ENCODE measurements at places on chromosomes 2 and 18. TPM values are rescaled to one million over a fixed set of nuclear protein-coding genes. Genes with fewer than 3 reads are reported as not detected.

The KLHL29 gene
- polyA plus RNA-seq: 2.6 TPM

The ARHGEF33 gene
- not detected for polyA plus RNA-seq

The STARD6 gene
- polyA plus RNA-seq: 0.07 TPM

The RSAD2 gene
- 3.7 TPM for polyA plus RNA-seq

The DTNA gene
- polyA plus RNA-seq: 0.45 TPM

The IL18R1 gene
- 5.2 TPM for polyA plus RNA-seq

The SPC25 gene
- polyA plus RNA-seq: 3.0 TPM

The TCF23 gene
- 0.03 TPM for polyA plus RNA-seq

The SLC39A6 gene
- polyA plus RNA-seq: 0.89 TPM

DNA sequence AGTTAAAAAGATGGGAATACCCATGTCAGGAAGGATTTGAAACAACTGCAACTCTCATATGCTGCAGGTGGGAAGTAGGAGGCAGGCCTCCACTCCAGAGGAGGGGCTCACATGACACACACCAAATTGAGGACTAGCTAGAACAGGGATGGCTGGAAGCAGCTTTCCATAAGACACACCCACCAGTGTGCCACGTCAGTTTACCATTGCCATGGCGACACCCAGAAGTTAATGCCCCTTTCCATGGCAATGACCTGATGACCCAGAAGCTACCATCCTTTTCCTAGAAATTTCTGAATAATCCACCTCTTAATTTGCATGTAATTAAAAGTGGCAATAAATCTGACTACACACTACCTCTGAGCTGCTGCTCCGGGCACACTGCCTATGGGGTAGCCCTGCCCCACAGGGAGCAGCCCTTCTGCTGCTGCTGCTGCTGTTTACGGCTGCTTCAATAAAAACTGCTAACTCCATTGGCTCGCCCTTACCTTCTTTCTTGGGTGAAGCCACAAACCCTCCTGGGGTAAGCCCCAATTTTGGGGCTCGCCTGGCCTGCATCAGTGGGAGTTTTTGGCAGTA lies 89.4 kb downstream of the RRM2 start:
- no peak overlapping the region for H3K4me3 ChIP-seq
- no peaks in the 10 kb centered on the region for H3K36me3 ChIP-seq
- DNase-seq: no peak
- no peak overlapping the region for H3K27ac ChIP-seq
- H3K27me3 ChIP-seq: no peaks in the 10 kb centered on the region

DNA sequence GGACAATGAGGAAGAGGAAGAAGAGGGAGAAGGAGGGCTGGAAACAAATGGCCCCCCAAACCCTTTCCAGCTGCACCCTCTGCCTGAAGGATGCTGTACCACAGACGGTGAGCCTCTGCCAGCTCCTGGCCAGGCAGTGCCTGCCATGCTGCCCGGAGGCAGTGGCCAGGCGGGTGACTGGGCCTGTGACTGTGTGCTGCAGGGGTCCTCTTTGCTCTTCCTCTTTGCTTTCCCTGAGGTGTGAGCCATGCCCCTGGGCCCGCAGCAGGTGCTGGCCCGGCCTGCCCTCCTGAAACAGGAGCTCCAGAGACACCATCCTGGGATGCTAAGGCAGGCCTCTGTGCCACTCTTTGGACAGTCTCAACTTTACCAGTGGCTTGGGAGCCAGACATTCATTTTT lies 28.6 kb downstream of the GREB1 start:
- DNase-seq: no peak
- no peaks in the 10 kb centered on the region for H3K4me1 ChIP-seq
- no peaks in the 10 kb centered on the region for H3K27me3 ChIP-seq

- no peak for DNase-seq
- H3K27me3 ChIP-seq: no peaks in the 10 kb centered on the region
- H3K27ac ChIP-seq: no peak overlapping the region
- no peak overlapping the region for H3K4me3 ChIP-seq
- no peaks in the 10 kb centered on the region for H3K4me1 ChIP-seq
- H3K36me3 ChIP-seq: no peaks in the 10 kb centered on the region
These were observed 106.0 kb upstream of the PKDCC start for GRCh38 chr2:41941831-41942230.

DNA sequence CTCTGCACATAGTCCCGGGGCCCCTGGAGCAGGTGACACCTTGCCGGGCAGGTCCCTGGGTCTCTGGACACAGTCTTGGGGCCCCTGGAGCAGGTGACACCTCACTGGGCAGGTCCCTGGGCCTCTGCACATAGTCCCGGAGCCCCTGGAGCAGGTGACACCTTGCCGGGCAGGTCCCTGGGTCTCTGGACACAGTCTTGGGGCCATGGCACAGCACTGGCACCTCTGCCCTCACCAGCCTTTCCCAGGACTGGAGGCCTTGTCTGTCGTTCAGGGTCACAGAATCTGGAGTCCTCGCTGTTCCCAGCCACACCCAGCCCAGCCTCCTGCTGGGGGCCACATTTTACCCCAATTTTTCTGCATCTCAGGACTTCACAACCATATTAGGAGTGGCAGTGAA lies 2.2 kb downstream of the TPO start:
- no peaks in the 10 kb centered on the region for H3K27me3 ChIP-seq
- no peaks in the 10 kb centered on the region for H3K36me3 ChIP-seq
- no peak overlapping the region for H3K4me3 ChIP-seq
- no peak for DNase-seq
- H3K4me1 ChIP-seq: no peaks in the 10 kb centered on the region

DNA sequence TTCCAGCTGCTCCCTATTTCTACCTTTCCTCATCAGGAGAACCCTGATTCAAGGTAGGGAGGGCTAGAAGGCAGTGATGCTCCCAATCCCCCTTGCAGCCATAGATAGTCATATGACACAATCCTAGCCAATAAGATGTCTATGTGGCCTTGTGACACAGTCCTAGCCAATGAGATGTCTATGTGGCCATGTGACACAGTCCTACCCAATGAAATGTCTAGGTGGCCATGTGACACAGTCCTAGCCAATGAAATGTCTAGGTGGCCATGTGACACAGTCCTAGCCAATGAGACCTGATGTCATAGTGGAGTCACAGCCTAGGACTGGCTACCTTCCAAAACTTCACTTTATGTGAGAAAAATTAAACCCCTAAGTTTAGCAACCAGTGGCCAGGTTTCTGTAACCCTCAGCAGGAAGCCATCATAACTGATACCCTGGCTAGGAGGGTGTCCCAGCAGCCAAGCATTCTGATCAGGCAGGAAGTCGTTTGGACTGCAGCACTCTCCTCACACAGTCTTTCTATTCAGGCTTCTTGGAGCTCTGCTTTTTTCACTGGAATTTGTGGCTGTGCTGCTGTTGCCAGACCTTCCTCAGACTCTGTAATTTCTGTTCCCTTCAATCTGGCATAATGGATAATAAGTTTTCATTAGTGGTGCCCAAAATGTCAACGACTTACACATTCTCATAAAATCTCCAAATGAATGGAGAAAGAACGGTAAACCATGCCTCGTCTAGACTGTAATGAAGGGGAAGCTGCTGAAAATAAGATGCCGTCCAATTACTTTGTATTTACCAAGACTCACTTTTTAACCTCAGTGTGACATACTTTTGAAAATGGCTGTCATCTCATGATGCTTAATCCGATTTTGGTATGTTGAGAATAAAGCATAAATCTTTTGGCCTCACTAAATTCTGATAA lies 165.0 kb upstream of the NCKAP5 start:
- no peak overlapping the region for H3K4me3 ChIP-seq
- no peaks in the 10 kb centered on the region for H3K36me3 ChIP-seq

DNA sequence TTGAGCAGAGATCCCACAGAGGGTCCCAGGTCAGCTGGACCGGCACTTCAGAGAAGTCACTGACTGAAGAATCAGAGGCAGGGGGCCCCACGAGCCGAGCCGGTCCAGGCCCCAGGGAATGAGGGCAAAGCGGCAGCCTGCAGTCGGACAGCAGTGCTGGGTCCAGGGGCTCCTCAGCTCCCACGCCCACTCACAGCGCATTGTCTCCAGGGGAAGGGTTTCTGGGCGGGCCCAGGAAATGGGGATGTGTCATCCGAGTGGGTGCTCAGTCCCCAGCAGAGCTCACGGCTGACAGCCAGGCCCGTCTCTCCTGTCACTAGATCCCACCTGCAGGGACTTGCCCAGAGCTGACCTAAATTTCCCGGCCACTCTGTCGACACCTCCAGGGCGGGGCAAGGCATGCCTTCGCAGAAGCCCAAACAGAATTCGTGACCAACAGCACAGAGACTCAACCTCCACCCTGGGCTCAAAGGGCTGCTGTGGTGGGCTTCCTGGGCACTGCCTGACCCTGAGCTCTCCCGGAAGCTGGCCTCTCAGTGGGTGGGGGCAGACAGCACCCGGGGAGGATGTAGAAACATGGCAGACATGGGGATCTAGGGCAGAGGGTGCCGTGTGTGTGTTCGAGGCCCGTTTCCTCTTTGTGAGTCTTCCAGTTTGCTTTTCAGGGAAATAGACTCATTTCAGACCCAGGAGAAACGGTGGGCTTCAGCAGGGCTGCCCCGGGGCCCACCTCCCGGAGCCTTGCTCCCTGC lies 42.1 kb upstream of the TAF1B start:
- H3K4me1 ChIP-seq: peaks cover 9% of the 10 kb centered on the region
- H3K36me3 ChIP-seq: no peaks in the 10 kb centered on the region
- no peak for DNase-seq
- H3K4me3 ChIP-seq: no peak overlapping the region
- H3K27ac ChIP-seq: no peak overlapping the region

GRCh38 chr2:28102455-28102874 lies 211.9 kb downstream of the BABAM2 start:
- H3K27me3 ChIP-seq: no peaks in the 10 kb centered on the region
- no peaks in the 10 kb centered on the region for H3K36me3 ChIP-seq
- H3K4me1 ChIP-seq: peaks cover 3% of the 10 kb centered on the region
- no peak for DNase-seq
- H3K27ac ChIP-seq: peak overlapping the region; percentile 78

DNA sequence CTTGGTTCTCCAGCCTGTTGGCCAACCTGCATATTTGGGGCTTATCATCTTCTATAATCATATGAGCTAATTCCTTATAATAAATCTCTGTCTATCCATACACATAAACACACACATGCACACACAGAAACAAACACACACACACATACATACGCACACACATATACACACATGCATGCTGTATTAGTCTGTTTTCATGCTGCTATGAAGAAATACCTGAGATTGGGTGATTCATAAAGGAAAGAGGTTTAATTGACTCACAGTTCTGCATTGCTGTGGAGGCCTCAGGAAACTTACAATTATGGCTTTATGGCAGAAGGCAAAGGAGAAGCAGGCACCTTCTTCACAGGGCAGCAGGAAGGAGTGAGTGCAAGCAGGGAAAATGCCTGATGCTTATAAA lies 707.4 kb upstream of the CDH2 start:
- no peaks in the 10 kb centered on the region for H3K27me3 ChIP-seq
- no peak overlapping the region for H3K4me3 ChIP-seq
- no peaks in the 10 kb centered on the region for H3K4me1 ChIP-seq
- no peaks in the 10 kb centered on the region for H3K36me3 ChIP-seq
- DNase-seq: no peak
- no peak overlapping the region for H3K27ac ChIP-seq

DNA sequence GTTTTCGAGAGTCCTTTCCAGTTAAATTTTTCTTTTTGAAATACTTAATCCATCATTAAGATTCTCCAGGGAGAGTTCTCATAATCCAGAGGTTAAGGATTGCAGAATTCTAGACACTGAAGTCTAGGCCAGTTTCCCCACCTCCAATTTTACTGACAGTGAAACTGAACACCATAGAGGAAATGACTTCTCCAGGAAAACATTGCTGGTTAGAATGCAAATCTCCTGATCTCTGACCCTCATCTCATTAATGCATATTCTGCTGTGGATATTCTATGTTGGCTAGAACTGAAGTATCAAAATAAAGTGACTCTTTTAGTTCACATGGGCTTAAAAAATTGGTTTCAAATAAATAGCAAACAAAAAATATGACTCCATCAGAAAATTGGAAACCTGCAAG lies 105.8 kb upstream of the UGP2 start:
- H3K4me1 ChIP-seq: no peaks in the 10 kb centered on the region
- H3K27me3 ChIP-seq: no peaks in the 10 kb centered on the region
- no peak overlapping the region for H3K27ac ChIP-seq

DNA sequence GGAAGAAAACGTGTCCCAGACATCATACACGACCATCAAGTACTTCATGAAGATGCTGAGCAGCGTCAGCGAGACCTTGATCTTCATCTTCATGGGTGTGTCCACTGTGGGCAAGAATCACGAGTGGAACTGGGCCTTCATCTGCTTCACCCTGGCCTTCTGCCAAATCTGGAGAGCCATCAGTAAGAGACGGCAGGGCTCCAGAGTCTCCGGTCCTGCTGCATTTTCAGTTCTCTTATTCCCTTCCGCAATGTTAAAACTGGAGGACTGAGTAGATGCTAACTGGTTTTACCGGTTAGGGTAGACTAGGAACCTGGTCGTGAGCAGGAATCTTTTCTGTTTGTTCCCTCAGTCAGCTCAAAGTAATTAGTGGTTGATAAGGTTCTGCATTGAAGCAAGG lies 32.3 kb downstream of the SLC9A4 start:
- no peaks in the 10 kb centered on the region for H3K36me3 ChIP-seq
- H3K4me1 ChIP-seq: peaks cover 3% of the 10 kb centered on the region
- peak; percentile 77 for DNase-seq
- no peak overlapping the region for H3K27ac ChIP-seq
- H3K27me3 ChIP-seq: no peaks in the 10 kb centered on the region

GRCh38 chr18:58806826-58807714 lies 57.6 kb upstream of the ZNF532 start:
- H3K27ac ChIP-seq: no peak overlapping the region
- no peak for DNase-seq
- H3K4me1 ChIP-seq: no peaks in the 10 kb centered on the region
- no peak overlapping the region for H3K4me3 ChIP-seq

- H3K27me3 ChIP-seq: no peaks in the 10 kb centered on the region
- DNase-seq: no peak
- no peak overlapping the region for H3K27ac ChIP-seq
These were observed 455.0 kb upstream of the ST6GAL2 start for GRCh38 chr2:107340955-107341354.

DNA sequence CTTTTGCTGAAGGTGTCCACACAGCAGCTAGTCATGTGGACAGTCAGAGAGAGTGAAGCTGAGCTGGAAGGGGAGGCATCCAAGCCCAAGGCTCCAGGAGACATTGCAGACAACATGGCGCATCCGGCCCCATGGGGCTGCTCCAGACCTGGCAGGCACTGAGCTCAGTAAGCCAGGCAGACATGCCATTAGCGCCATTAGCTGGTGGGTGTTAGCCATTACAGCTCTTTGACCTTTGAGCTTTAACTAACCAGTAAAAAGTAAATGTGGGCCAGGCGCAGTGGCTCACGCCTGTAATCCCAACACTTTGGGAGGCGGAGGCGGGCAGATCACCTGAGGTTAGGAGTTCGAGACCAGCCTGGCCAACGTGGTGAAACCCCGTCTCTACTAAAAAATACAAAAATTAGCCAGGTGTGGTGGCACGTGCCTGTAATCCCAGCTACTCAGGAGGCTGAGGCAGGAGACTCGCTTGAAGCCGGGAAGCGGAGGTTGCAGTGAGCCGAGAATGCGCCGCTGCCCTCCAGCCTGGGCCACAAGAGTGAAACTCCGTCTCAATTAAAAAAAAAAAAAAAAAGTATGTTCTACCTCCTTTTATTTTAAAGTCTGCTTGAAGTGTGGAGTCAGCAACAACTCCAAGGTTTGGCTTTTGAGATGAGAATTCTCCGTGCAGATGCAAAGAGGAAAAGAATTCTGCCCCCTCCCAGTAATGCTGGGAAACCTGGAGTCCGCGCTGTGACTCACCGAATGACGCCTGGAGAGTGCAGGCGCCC lies 69.4 kb downstream of the TWSG1 start:
- H3K4me1 ChIP-seq: no peaks in the 10 kb centered on the region
- H3K36me3 ChIP-seq: no peaks in the 10 kb centered on the region
- DNase-seq: no peak

Measured in small intestine (tissue), 16 donors.